ENCODE measurements at places on chromosomes 2 and 18. TPM values are rescaled to one million over a fixed set of nuclear protein-coding genes. Genes with fewer than 3 reads are reported as not detected.

DNA sequence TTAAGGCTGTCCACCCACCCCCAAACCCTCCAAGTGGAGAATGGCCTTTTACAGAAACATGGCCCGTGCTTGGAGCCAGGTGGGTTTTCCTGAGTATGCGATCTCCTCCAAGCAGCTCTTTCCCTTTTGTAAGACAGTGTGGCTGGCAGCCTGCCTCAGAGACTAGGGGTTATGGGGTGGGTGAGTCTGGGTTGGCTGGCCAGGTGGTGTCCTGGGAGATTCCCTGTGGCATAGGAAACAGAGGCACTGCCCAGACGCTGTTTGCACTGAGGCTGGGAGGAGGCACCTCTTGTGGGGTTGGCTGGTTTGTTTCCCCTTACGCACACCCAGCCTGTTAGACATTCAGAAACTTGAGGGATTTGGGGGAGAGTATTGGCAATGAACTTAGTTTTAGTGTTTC is 82.3 kb upstream of the MCFD2 start:
- no peak for DNase-seq

DNA sequence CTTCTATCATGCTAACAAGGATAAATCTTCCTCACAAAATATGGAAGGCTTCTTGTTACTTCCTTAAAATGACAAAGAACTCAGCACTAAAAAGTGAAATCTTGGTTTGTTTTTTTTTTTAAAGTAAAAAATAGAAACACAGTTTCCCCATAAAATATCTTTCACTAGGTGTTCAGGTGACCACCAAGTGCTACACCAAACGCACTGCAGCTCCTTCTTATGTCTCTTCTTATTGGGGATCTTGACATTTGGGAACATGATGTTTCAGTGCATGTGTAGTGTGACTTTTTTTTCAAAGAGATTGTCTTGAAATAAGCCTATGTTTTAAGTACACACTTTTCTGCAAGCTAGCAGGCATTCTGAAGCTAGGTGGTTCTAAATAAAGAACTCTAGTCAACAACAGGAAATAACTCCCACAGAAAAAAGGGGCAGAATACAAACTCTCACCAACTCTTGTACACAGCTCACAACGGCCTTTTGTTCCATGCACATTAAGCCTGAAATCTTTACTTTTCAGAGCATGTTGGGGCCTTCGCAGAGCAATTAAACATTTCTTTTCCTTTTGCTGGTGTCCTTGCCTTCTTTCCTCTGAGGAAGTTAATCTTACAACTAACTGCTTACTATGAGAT is 13.2 kb upstream of the SERTAD2 start:
- no peak for DNase-seq

DNA sequence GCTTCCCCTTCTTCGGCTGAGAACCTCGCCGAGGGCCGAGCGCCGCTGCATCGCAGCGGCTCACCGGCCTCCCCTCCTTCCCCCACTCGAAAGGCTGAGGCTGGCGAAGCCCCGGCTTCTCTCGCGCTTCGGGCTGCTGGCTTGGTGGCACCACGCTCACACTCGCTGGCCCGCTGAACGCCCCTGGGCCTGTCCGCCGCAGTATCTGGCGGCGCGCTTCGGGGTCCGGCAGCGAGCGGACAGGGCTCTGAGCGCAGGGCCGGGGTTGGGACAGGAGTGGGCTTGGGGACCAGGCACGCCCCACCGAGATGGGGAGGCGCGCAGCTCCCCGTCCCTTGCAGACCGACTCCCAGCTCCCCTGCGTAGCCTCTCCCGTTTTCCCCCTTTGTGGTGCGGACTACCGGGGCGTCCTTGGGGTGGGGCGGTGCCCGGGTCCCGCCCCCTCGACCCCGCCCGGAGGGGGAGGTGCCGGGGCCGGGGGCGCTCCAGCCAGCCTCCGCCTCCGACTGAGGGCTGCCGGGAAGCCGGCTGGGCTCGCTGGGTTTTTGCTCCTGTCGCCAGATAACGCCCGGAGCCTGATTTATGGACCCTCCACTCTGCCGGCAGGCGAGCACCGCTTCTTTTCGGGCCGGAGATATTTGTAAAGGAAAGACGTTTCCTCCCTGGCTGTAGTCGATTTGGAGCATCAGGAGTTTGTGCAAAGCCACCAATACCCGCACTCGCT is 3.8 kb downstream of the GBX2 start:
- DNase-seq: peak; percentile 69

DNA sequence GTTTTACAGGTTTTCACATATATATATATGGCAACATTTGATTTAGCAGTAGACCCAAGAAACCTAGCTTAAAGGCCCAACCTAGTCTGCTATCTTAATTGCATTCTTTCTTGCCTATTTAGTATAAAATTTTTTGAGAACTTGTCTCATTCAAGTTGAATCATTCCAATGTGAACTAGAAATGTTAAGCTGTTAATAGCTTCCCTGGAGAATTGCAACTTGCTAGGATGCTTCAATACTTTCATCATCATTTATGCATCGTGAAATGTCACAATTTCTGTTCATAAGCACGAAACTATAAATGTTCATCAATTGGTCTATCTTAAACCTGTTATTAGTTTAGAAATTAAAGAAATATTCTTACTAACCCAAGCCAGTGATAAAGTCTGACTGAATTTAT is 217.6 kb downstream of the BABAM2 start:
- no peak for DNase-seq

- DNase-seq: no peak
Observed at GRCh38 chr2:40546439-40547191, 94.7 kb upstream of the SLC8A1 start.

GRCh38 chr2:133458280-133458679 is 110.0 kb downstream of the NCKAP5 start:
- DNase-seq: no peak

DNA sequence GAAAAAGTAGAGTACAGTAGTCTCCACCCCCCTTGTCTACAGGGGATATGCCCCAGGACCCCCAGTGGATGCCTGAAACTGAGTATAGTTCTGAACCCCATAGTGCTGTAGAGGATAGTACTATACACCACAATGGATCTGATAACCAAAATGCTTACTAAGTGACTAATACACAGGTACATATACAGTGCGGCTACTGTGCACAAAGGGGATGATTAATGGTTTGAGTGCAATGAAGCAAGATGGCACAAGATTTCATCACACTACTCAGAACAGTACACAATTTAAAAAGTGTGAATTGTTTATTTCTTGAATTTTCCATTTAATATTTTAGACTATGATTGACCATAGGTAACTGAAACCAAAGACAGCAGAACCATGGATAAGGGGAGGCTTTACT is 446.9 kb upstream of the NRP2 start:
- no peak for DNase-seq

- no peak for DNase-seq
Observed at GRCh38 chr2:46488389-46488788, 9.0 kb downstream of the TMEM247 start.

DNA sequence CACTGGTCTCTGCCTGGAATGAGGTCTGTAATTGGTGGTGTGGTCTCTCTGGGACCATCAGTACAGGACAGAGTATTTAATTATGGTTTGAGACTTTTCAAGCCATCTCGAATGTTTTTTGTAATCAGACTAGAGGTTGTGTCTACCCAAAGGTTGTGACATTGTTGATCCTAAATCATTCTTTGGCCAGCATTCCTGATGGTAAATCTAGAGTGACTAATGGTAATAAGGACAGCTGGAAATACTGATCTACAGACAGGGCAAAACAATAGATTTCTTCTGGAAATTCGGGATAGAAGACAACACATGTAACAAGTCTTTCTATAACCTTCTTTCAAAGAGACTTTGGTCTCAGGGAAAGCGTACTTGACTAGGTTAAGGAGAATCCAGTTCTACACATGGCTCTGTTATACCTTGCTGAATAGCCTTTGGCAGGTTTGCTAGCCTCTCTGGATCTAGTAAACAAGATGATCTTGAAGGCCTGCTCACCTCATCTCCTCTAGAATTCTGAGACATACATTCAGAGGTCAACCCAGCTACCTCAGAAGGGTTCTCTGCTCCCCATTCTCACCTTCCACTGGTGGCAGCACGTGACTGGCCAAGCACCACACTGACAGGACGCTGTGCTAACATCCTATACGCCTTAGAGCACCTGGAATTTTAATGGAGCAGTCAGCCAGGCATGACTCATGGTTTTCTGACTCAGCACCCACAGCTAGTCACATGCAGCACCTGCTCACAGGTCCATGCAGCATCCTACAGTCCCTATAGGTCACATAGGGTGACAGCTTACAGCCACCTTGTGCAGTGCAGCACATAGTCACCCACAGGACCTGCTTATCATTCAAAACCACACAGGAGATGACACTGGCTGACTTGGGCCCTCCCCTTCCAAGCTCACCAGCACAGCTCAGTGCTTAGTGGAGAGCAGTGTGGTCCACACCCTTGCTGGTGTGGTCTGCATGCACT is 12.2 kb downstream of the PLB1 start:
- no peak for DNase-seq

- peak; percentile 28 for DNase-seq
Observed at GRCh38 chr18:56831988-56832387, 180.8 kb downstream of the WDR7 start.

GRCh38 chr18:2482706-2483475 is 88.4 kb downstream of the METTL4 start:
- no peak for DNase-seq

DNA sequence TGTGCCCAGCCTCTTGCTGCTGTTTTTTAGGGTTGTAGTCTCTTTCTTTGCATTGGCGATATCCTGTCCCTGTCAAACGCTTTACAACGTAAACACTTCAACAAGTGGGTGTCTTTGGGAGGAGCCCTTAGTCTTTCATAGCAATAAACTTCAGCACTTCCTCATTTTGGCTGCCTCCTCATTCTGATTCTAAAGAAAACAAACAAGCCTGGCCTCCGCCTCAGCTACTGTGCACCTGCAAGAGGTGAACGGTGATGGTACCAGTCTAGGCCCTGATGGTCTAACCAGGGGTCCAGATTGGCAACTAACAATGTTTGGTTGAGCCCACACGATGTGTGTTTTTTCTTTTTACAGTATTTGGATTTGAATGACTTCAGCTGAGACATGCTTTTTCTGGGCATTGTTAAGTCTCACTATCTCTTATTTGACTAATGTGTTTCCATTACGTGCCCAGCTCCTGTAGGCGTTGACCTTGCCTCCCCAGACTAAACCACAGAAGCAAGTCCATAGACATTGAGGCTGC is 53.2 kb upstream of the CUL3 start:
- DNase-seq: no peak

- no peak for DNase-seq
Observed at GRCh38 chr2:216171011-216171410, 61.9 kb downstream of the XRCC5 start.

DNA sequence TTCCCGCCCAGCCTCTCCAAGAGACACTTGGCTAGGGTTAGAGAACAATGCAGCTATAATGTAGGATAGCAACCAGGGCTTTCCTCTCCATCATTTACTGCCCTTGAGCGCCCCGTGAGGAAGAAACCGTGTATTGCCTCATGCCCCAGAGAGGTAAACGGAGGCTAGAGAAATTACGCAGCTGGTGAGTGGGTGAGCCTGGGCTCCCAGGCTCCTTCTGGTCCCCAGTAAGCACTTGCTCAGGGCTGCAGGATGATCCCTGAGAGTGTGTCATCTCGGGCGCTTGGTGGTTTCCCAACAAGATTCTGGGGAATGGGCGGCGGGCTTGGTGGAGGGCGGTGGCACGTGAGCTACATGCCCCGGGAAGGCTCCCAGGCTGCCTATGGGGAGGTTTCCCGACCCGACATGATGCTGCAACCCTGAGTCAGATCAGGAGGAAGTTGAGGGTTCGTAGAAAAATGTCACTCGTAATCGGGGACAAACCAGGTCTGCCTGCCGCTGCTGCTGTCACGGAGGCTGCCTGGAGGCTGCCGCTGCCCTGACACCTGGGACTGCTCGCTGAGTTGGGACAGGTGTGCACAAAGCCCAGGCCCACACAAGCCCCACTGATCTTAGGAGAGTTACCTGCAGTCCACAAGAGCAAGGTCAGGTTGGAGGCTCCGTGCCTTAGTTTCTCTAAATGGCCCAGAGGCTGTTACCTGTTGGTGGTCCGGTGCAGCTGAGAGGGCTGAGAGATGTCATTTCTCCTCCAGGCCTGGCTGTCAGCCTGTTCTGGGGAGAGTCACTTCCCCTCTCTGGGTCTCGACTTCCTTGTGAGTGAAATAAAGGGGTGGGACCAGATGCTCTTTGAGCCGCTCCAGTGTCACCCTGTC is at the start of gene GPR55:
GPR55 (minus strand) TSS at position 773 of the 872 bp plus-strand sequence. CDS start 14,280 bp downstream, outside the sequence.
- DNase-seq: peak; percentile 72

DNA sequence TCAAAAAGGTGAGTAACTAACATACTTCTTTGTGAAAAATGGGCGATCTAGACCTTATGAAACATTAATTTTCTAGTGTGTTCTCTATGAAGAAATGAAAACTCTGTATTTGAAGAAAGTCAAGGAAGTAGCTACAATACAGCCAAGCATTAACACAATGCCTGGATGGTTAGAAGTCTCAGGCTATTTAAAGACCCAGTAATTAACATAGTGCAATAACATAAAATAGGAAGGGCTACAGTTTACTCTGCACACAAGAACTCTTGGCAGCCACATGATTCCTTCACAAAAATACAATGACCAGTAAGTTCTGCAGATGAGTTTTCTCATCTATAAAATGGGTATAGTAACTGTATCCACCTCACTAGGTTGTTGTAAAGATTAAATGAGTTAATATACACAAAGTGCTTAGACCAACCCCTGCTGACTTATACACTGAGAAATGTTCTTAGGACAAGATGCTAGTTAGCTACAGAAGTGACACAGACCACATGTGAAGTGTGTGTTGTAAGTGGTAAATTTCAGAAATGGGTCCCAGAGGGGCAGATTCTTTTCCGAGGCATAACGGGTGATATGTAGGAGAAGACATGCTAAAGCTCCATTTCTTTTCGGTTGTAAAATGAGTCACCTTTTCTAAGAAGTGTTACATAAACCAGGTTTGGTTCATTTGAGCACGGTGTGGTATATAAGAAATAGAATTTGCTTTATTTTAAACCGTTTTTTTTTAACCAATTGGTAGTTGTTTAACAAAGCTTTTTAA is 61.8 kb downstream of the CXCR4 start:
- DNase-seq: no peak

The MAB21L4 gene
- not detected for total RNA-seq

The EHD3 gene
- 9.8 TPM for total RNA-seq

The PIGN gene
- total RNA-seq: 24.2 TPM

The ASPRV1 gene
- 1.1 TPM for total RNA-seq

The SMPD4 gene
- 95.8 TPM for total RNA-seq

The CD8B2 gene
- total RNA-seq: not detected

The RAB6D gene
- 0.14 TPM for total RNA-seq

The GCKR gene
- total RNA-seq: 1.1 TPM

The RESP18 gene
- total RNA-seq: not detected

The FOSL2 gene
- total RNA-seq: 4.5 TPM

The SEMA4C gene
- 81.6 TPM for total RNA-seq

Data from WTC11 (cell line).